SJCRH30 (cell line): ENCODE measurements at places on chromosomes 1 and 21. TPM values are rescaled to one million over a fixed set of nuclear protein-coding genes. Genes with fewer than 3 reads are reported as not detected.

PCP4 gene
- 15.8 and 20.6 TPM in 2 replicates for total RNA-seq

TEKT2 gene
- 0.15 TPM in 1 of 2 replicates, not detected in the other for total RNA-seq

DNA sequence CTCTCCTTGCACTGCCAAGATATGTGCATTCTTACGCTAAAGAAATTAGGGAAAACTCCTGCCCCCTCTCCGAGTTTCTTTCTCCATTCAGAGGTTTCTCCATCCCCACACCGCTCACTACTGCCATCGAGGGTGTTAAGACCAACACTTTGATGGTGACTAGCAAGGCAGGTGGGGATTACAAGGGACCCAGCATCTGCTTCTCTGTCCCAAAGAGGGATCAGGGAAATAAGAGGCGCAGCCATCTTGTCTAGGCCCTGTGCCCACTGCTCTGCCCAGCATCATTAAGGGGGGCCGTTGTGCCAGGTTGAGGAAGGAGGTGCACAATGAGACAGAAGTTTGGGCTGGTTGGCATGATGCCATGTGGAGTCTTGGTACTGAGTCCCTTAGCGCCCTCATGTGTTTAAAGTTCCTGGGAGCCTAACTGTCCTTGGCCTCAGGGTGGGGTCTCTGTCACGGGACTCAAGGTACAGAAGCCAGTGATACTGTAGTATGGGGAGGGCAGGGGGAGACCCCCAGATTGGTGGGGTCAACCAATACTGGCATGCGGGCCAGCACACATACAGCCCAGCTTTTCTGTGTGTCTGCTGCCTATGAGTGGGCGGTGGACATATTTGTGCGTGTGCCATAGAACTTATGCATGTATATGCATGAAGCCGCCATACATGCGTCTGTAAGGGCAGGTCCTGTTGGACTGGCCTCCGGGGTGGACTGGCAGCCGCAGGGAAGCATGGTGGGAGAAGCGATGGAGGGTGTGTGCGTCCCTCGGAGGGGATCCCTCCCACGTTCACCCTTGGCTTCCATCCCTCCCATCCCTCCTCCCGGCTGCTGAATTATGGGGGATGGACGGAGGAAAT lies 5.5 kb downstream of the EFNA3 start:
- H3K27ac ChIP-seq: no peak overlapping the region
- DNase-seq: no peak
- H3K4me1 ChIP-seq: peaks cover 4% of the 10 kb centered on the region; the same call in 1 of the 2 replicates
- peak overlapping the region; percentile 65 for H3K4me3 ChIP-seq
- H3K36me3 ChIP-seq: no peaks in the 10 kb centered on the region

- H3K36me3 ChIP-seq: peaks cover 3% of the 10 kb centered on the region; the same call in 1 of the 2 replicates
- no peak overlapping the region for H3K27ac ChIP-seq
- no peak overlapping the region for H3K4me3 ChIP-seq
- no peaks in the 10 kb centered on the region for H3K4me1 ChIP-seq
- H3K27me3 ChIP-seq: no peaks in the 10 kb centered on the region
Observed at GRCh38 chr1:219239518-219239917, 65.8 kb downstream of the LYPLAL1 start.

GRCh38 chr1:22040286-22040623 lies 12.3 kb upstream of the CDC42 start:
- H3K4me1 ChIP-seq: peaks cover 24% of the 10 kb centered on the region
- no peak overlapping the region for H3K27ac ChIP-seq
- H3K27me3 ChIP-seq: no peaks in the 10 kb centered on the region
- H3K4me3 ChIP-seq: no peak overlapping the region
- H3K36me3 ChIP-seq: no peaks in the 10 kb centered on the region
- no peak for DNase-seq

- no peaks in the 10 kb centered on the region for H3K36me3 ChIP-seq
- no peak overlapping the region for H3K4me3 ChIP-seq
- H3K27ac ChIP-seq: no peak overlapping the region
- no peak for DNase-seq
Observed at GRCh38 chr1:8281843-8282509, 35.9 kb upstream of the SLC45A1 start.

- DNase-seq: no peak
- no peaks in the 10 kb centered on the region for H3K4me1 ChIP-seq
- H3K4me3 ChIP-seq: no peak overlapping the region
- no peak overlapping the region for H3K27ac ChIP-seq
Observed at GRCh38 chr1:233668725-233669294, 54.9 kb downstream of the KCNK1 start.

DNA sequence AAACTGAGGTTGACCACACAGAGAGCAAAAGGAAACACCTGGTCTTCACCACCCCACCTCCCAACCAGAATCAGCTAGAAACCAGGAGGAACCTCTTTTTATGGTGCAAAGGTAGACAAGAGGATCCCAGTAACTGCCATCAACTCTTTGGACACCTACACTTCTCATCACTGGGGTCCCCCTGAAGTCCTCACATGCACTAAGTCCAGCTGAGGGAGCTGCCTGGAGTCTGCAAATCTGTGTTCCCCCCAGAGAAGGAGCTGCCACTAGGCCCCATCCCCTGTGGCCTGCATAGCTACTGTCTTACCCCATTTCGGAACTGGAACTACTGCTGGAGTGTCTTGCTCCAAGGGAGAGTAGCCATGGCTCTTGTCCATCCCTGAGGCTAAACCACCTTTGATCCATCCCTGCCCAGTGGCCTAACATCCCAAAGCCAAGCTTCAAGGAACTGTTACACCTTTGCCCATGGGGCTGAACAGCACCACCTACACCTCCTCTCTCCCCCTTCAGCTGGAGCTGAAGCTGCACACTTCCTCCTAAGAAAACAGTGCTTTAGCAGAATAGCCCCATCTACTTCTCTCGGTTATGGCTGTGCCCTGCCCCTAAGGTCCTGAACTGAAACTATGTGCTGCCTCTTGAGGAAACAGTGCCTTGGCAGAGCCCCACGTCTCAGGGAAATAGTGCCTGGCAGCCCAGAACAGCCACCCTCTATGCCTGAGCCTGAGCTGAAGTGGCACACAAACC lies 85.4 kb upstream of the CD53 start:
- H3K27me3 ChIP-seq: no peaks in the 10 kb centered on the region; the same call in 1 of the 2 replicates
- no peak overlapping the region for H3K27ac ChIP-seq
- H3K4me3 ChIP-seq: no peak overlapping the region
- H3K36me3 ChIP-seq: no peaks in the 10 kb centered on the region
- no peaks in the 10 kb centered on the region for H3K4me1 ChIP-seq

- no peaks in the 10 kb centered on the region for H3K36me3 ChIP-seq
- no peak overlapping the region for H3K4me3 ChIP-seq
- H3K4me1 ChIP-seq: no peaks in the 10 kb centered on the region
- no peak for DNase-seq
- no peak overlapping the region for H3K27ac ChIP-seq
Observed at GRCh38 chr1:107648071-107648470, 316.9 kb downstream of the VAV3 start.

- no peak overlapping the region for H3K4me3 ChIP-seq
- H3K27ac ChIP-seq: no peak overlapping the region
- no peaks in the 10 kb centered on the region for H3K36me3 ChIP-seq
- DNase-seq: no peak
Observed at GRCh38 chr1:100794748-100795645, 75.5 kb downstream of the VCAM1 start.
